Activated naive CD8-positive, alpha-beta T cell treated with anti-CD3 and anti-CD28 coated beads, Interleukin-2, amount 10 ng/mL, durations not matched to agents 7 days and 5 days (primary cell): ENCODE measurements at places on chromosomes 3 and 15.

- no peak for DNase-seq
These were observed 179.3 kb upstream of the CHRM5 start for GRCh38 chr15:33788906-33789540.

GRCh38 chr3:194032828-194033435 is 103.0 kb upstream of the HES1 start:
- no peak for DNase-seq

- no peak for DNase-seq
These were observed 44.8 kb upstream of the RPS17 start for GRCh38 chr15:82585072-82585471.

DNA sequence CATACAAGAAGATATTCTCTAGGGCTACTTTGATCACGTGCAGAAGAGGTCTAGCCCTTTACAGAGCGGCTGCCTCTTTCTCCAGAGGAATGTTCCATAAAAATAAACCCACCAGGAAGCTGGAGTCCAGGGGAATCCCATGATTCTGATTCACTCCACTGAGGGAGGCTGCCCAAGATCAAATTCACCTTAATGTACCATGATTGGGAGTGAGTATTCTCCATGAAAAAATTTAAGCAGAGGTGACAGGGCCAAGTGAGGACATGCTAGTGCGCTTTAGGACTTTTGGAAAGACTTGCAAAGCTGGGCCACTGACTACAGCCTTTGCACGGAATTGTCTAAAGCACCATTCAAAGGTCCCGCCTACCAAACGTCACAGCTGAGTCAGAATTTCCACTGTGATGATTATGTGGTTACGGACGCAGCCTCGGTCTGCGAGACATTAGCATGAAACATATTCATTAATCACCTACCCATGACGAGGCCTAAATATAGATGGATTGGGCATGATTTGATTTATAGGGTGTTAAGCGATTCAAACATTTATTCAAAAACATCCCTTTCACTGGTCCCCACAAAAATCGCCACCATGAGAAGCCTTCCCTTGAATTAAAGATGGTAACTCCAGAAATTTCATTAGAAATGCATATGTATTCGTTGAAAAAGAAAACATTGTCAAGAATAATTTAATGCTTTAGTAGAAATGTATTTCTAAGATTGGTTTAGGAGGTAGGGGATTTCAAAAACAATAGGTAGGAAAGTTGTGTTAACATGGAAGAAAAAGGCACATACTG is 152.6 kb downstream of the GREM1 start:
- no peak for DNase-seq

DNA sequence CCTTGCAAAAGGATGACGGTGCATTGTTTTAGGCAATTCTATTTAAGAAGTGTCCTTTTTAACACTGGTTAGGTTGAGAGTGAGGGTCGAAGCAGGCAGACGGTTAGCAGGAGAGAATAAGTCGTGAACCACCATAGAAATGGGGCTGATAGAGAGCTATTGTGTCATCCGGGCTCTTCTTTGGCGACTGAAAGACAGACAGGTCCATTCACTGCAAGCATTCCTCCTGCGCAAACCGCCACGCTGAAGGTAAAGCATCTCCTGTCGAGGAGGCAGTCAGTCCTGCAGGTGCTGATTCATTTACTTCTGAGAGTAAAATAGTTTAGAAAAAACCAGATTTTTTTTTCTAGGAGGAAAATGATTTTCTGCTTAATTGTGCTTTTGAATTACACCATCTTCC is 1002.8 kb upstream of the NR2F2 start:
- DNase-seq = no peak

GRCh38 chr3:128492671-128493569 is at the start of gene GATA2:
TSS of gene GATA2 (minus strand) at chr3:128493201. CDS start at chr3:128487031, 6,170 bp downstream.
- peak; percentile 65 for DNase-seq

DNA sequence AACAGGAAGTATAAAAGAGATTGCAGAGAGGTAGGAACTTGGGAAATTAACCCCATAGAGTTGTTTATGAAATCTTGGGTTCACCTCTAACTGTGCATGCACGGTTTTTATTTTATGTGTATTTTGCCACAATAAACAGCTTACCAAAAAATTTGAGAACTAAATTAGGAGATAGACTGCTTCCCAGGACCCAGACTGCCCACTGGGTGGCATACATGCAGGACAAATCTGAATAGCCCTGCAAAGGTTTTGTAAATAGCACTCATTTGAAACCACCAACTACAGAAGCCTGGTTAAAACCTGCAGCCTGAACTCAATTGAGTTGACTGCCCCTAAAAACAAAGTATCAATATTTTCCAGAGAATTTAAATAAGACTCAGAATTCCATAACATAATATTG is 96.4 kb upstream of the SLCO2A1 start:
- DNase-seq = no peak

- peak; percentile 18 for DNase-seq
These were observed 36.1 kb upstream of the BLM start for GRCh38 chr15:90681056-90681455.

DNA sequence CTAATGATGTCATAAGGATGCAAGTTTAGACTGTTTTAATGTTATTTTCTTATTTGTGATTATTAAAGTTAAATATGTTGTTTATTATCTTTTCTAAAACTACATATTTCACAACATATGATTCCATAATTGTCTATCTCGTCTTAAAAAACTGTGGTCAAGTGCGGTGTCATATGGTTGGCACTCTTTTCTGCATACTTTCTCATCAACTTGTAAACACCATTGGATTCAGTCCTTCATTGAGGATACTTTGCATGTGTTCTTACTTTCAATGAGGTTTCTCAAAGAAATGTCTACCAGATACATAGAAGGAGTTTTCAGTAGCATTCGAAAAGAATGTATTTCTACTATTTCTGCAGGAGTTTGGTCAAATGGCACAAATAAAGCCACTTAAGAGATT is 22.0 kb upstream of the ALPK3 start:
- no peak for DNase-seq

DNA sequence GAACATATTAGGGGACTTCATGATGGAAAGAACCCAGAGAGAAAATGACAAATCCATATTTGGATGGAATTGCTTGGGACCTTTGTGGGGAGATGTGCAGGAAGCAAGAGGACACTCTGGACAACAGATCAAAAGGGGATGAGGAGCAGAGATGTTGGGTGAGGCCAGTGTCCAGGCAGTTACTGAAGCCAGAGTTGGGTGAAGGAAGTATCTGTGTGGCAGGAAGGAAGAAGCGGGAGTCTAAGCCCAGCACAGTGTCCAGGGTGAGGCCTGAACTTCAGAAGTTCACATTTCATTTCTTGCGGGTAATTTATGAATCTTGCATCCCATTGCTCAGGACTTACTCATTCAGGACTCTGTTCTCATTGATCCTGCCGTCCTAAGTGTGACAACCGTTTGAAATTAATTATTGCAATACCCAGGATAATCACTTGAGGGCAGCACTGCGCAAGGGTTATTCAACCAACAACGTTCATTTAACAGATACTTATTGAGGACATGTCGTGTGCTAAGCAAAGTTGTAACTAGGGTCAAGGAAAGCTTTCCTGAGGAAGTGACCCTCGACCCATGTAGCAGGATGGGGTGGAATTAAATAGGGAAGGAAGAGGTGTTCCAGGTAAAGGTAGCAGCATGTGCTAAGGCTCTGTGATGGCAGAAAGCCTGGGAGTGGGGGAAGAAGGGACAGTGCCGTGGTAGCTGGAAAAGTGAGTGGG is 61.3 kb upstream of the CMTM8 start:
- DNase-seq = peak; percentile 33

DNA sequence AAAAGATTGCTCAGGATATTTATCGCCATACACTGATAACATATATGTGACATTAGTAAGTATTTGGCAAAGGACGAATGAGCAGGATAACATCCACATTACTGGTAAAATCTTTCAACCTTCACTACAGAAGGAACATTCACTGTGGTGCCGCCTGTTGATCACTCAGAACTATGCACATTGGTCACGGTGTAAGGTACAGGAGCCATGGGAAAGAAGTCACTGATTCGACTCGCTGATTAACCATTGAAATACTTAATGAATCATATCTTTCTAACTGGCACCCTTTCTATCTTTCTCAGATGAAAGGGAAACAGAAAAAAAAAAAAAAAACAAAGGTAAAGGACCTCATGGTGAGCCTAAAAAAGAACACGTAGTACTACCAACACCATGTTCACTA is 68.8 kb downstream of the TJP1 start:
- no peak for DNase-seq

DNA sequence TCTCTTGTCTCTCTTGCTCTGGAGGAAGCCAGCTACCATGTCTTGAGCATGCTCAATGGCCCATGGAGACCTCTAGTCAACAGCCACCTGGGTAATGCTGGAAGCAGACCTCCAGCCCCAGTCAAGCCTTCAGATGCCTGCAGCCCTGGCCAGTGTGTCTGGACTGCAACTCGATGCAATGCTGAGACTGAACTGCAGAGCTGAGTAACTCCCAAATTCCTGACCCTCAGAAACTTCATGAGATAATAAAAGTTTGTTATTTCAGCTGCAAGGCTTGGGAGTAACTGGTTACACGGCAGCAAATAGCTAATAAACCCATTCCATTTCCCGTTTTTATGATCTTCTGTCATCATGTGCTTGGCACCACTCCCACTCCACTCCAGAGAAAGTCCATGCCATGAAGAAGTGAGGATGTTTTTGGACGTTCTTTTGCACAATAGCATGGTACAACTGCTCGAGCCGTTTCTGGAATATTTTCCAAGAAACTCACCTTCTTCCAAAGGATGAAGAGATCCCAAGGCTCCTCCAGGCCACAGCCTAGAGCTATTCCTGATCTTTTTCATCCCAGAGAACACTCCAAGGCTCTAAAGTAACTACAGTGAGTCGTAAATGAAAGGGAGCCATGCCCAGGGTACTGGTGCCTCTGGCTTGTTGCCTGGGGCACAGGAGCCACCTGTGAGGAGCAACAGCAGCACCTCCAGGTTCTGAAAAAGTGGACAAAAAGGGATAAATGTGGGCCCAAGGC is 72.0 kb upstream of the KLF13 start:
- DNase-seq = no peak

GRCh38 chr3:140529096-140529495 is 148.8 kb upstream of the TRIM42 start:
- DNase-seq = no peak

DNA sequence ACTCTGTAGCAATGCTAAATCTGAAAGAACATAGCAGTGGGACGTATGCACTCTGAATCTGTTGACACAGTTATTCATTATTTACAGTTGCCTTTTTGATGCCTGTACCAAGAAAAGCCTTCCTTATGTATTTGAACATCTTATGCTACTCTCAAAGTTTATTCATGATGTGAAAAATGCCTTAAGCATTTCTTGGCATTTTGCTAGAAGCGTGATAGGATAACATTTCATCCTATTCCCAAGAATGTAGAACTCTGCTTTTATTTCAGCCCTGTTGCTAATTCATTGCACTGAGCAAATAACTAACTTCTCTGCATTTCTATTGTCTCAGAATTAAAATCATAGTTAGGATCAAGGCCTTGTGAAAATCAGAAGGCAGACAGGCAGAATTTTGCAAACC is 105.5 kb downstream of the STRIT1 start:
- no peak for DNase-seq

DNA sequence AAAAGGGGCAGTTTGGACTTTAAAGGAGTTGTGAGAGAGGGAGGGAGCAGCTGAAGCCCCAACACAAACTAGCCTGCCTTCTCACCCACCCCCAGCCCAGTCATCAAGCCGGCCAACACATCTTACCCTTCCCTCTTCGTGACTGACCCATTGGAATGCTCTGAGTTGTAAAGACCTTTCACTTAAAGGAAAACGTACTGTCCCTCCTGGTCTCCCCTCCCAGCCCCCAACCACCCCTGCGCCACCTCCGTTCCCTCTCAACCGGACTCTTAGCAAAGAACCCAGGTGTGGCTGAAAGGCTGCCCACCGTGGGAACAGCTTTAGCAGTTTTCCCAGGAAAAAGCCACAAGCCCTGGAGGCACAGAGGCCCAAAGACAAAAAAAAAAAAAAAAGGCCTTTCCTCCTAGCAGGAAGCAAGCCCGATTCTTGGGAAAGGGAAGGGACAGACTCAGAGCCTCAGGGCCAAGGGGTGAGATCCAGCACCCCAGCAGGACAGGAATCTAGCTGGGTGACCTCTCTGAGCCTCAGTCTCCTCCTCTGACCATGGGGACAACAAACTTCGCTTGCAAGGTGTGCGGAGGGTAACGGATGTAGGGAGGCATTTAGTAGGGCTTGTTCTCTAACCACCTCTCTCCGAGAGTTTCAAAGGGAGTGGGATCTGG is 2.4 kb downstream of the CYP11A1 start:
- DNase-seq = no peak
